ENCODE measurements at places on chromosomes 1 and 21.

DNA sequence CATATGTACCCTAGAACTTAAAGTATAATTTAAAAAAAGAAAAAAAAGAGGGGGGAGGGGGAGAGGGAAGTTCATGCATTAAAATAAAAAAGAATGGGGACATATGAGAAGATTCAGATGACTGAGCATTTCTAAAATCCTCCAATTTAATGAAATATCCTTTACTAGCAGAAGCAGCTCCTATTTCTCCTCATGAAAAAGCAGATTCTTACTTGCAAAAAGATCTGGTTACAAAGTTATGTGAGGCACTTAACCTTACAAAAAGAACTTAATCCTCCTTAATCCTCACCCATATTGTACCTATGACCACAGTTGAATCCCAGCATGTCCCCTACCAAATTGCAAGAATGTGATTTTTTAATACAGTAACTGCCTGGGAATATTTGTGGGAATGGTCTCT is 298.5 kb downstream of the SRGAP2C start:
- no peak overlapping the region for H3K4me3 ChIP-seq
- no peak overlapping the region for H3K27ac ChIP-seq
- H3K36me3 ChIP-seq: no peaks in the 10 kb centered on the region
- no peaks in the 10 kb centered on the region for H3K4me1 ChIP-seq
- DNase-seq: no peak

GRCh38 chr1:31980835-31981455 is 32.7 kb upstream of the KHDRBS1 start:
- no peak for DNase-seq
- no peak overlapping the region for H3K4me3 ChIP-seq
- peaks cover 8% of the 10 kb centered on the region for H3K4me1 ChIP-seq
- H3K36me3 ChIP-seq: no peaks in the 10 kb centered on the region

DNA sequence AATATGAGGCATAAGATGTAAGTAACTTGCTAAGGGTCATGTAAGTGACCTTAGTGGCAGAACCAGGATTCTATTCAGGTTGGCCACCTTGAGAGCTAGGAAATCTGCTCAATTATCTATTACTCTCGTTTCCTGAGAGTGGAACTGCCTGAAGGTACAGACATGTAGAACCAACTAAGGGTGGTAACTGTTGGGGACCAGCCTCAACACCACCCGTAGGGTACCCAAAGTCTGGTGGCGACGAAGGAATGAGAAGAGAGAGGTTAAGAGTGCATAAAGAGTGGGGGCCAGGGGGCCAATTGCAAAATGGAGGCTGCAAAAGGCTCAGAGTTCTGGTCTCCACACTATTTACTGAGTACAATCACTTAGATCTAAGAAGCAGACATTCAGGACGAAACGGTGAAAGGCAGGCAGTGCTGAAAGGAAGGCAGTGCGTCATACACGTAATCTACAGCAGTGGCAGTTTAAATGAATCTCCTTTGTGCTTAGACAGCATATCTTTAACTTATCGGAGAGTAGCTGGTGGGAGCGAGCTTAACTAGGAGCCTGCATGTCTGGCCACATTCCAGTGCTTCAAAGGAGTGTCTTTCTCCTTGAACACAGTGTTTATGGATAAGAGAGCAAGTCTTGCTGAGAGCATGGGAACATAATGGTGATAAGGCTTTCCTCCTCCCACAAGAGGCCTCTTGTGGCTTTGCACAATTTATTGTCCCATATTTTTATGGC is 25.0 kb downstream of the SRSF4 start:
- DNase-seq: no peak
- H3K4me1 ChIP-seq: no peaks in the 10 kb centered on the region
- H3K36me3 ChIP-seq: peaks cover 36% of the 10 kb centered on the region
- H3K27me3 ChIP-seq: no peaks in the 10 kb centered on the region
- no peak overlapping the region for H3K4me3 ChIP-seq

DNA sequence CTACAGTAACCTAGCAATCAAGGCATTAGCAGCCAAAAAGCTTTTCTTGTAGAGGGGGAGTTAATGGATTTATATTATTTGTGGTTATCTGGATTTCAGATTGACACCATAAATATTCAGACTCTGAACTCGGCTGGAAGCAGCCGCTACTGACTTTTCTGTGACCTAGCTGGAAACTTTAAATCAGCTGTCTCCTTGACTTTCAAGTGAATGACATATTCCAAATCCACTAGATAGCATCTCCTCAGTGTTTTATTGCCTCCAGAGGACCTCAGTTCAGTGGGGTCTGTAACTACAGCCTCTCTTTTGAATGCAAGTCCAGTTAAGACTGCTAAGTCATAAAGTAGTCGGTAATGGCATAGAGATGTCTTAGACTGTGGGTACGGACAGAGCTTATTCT is 448.5 kb downstream of the NUF2 start:
- no peak for DNase-seq
- no peaks in the 10 kb centered on the region for H3K4me1 ChIP-seq
- H3K27me3 ChIP-seq: no peaks in the 10 kb centered on the region

- H3K4me3 ChIP-seq: no peak overlapping the region
- no peak overlapping the region for H3K27ac ChIP-seq
- H3K4me1 ChIP-seq: peaks cover 3% of the 10 kb centered on the region
- peaks cover 36% of the 10 kb centered on the region for H3K27me3 ChIP-seq
Measured at GRCh38 chr1:226216056-226216455, 7.4 kb upstream of the MIXL1 start.

GRCh38 chr21:33554236-33554981 is 11.6 kb downstream of the SON start:
- no peaks in the 10 kb centered on the region for H3K4me1 ChIP-seq
- H3K4me3 ChIP-seq: no peak overlapping the region
- H3K36me3 ChIP-seq: peaks cover 98% of the 10 kb centered on the region
- H3K27me3 ChIP-seq: no peaks in the 10 kb centered on the region
- no peak overlapping the region for H3K27ac ChIP-seq

- DNase-seq: no peak
- H3K27me3 ChIP-seq: no peaks in the 10 kb centered on the region
- no peak overlapping the region for H3K4me3 ChIP-seq
- peaks cover 9% of the 10 kb centered on the region for H3K4me1 ChIP-seq
- no peak overlapping the region for H3K27ac ChIP-seq
- no peaks in the 10 kb centered on the region for H3K36me3 ChIP-seq
Measured at GRCh38 chr21:37551331-37551992, 184.9 kb downstream of the DYRK1A start.

- no peak overlapping the region for H3K4me3 ChIP-seq
- no peak for DNase-seq
- no peaks in the 10 kb centered on the region for H3K27me3 ChIP-seq
- no peak overlapping the region for H3K27ac ChIP-seq
Measured at GRCh38 chr1:169044971-169045370, 61.5 kb upstream of the ATP1B1 start.

DNA sequence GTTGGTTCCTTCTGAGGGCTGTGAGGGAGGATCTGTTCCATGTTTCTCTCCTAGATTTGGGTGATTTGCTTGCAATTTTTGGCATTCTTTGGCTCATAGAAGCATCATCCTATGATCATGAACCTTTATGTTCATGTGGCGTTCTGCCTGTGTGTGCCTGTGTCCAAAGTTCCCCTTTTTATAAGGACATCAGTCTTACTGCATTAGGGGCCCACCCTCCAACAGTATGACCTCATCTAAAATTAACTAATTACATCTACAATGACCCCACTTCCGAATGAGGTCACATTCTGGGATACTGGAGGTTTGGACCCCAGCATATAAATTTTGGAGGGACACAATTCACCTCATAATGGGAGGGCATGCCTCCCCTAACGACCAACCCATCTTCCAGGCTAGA is 12.8 kb upstream of the CAMK1G start:
- H3K27me3 ChIP-seq: no peaks in the 10 kb centered on the region
- no peak for DNase-seq
- H3K4me1 ChIP-seq: no peaks in the 10 kb centered on the region
- H3K4me3 ChIP-seq: no peak overlapping the region
- H3K36me3 ChIP-seq: no peaks in the 10 kb centered on the region

Measured in neuronal stem cell (in vitro differentiated cells).